Caudate nucleus (tissue), 63 donors: ENCODE measurements at places on chromosomes 1 and 21.

- DNase-seq = no peak
These were observed 94.4 kb downstream of the SLC45A1 start for GRCh38 chr1:8412183-8412831.

- DNase-seq = no peak
These were observed 243.1 kb downstream of the CACNA1E start for GRCh38 chr1:181726320-181727012.

DNA sequence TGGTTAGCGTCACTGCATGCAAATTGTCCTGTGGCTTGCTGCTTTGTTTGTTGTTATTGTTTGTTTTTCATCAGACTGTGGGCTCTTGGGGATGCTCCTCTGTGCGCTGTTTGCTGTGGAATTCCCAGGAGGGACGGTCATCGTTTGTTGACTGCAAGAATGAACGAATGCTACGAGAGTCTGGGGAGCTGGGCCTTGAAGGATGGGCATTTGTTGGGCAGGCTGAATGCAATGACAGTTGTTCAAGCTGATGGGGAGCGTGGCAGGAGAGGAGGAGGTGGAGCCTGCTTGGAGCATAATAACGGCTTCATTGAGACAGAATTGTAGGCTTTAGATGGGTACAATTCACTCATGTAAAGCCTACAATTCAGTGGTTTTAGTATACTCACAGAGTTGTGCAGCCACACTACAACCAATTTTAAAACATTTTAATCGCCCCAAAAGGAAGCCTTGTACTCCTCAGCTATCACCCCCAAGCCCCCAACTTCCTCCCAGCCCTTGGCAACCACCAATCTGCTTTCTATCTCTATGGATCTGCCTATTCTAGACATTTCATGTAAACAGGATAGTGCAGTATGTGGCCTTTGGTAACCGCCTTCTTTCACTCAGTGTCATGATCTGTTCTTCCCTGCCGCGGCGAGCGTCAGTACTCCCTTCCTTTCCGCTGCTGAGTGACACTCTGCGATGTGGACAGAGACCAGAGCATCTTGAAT, 190.2 kb downstream of the CAMTA1 start:
- no peak for DNase-seq

DNA sequence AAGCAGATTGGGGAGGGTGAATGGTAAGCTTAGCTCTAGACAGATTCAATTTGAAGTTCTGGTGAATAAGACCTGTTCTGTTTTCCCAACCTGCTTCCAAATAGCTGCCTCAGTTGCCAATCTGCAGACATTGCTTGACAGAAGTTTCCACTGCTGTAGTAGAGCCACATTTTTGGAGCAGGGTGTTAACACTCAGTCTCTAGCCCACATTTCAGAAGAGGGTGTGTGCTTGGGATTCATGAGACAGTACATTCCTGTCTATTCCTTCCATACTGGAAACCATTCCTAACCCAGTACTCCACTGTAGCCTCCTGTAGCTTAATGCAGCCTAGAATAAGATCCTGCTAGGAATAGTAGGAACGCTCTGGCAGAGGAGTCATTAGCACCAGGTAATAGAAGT, 450.5 kb downstream of the NUF2 start:
- no peak for DNase-seq

DNA sequence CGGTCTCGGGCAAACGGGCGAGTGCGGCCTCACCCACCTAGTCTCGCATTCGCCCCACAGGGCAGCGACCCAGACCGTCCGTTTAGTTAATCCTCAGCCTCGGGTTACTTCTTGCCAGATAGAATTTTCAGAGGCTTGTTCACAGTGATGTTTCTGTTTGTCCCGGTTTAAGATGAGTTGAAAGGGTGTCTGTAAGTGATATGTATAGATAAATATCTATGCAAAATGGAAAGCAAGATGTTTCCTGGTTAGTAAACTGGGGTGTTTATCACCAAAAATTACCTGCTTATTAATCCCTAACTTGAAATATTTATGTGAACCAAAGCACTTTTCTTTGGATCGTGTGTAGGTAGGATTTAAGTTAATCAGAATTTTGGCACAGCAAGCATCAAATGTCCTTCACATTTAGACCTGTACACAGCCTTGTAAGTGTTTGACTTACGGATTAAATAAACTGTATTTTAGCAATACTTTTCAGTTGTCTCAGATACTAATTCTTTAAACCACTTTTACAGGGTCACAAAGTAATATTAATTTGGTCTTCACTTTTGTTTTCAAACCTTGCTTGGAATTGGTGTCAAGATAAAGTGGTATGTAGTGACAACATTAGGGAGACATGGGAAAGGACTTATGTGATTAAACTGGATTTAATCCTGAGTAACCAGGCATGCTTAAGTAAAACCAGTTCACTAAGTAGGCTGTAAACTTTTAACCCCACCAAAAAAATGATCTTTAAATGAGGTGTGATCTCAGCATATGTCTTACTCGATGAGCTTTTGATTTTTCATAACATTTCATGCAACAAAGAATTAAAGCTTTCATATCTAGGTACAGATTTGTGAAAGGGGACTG, 914 bp downstream of the ZNF326 start:
- DNase-seq = no peak

DNA sequence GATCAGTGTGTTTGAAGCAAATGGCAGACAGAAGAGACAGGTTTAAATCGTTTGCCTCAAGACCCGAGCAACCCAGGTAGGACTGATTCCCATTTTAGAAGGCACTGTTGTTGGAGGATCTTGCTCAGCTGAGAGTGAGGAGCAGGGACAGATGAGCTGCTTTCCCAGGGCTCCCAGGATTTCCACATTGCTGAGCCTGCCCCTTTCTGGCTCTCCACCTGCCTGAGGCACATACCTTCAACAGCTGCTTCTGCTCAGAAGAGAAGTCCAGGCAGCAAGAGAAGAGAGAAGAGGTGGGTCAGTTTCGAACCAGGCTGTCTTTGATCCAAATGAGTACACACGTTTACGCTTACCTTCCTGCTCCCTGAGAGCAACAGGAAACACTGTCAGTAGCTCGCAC, 5.7 kb downstream of the TNNT2 start:
- DNase-seq = no peak

DNA sequence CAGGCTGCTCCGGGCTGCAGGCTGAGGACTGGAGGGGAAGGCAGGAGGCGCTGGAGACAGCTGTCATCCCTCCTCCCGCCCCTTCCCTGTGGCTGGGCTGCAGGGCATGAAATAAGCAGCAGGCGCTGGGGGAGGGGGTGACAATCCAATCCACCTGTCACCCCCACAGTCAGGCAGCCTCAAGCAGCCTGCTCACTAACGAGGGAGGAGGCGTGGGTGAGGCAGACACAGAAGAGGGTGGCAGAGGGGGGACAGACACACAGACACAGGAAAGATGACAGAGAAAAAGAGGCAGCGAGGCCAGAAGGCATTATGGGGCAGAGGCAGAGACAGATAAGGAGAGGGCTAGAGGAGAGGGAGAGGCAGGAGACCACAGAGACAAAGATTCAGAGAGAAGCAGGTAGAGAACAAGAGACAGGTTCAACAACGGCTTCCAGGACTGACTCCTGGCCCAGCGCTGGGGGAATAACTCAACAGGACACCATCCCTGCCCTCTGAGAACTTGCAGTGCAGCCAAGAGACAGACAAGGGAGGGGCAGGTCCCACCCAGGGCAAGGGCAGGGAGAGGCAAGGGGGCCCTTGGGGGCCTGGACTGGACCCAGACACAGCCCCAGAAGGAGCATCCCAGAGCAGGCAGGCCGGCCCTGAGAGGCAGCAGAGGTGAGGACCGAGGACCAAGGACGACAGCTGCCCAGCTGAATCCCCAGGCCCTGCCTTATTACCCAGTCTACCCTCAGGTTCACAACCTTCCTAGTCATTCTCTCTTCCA, 11.2 kb downstream of the MEF2D start:
- DNase-seq = no peak

DNA sequence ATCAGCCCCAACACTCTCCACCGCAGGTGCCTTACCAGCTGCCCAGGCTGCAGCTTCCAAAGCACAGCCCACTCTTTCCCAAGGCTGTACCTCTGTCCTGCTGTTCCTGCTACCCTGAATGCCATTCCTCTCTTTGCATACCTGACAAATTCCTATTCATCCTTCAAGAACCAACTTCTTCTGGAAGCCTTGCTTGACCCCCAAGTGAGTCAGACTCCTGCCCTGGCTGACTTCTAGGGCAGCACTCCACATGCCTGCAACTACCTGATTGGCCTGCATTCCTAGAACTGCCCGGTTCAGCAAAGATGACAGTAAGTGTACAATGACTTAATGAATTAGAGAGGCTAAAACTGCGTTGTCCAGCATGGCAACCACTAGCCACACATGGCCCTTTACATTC, 20.8 kb upstream of the PDZK1IP1 start:
- no peak for DNase-seq

DNA sequence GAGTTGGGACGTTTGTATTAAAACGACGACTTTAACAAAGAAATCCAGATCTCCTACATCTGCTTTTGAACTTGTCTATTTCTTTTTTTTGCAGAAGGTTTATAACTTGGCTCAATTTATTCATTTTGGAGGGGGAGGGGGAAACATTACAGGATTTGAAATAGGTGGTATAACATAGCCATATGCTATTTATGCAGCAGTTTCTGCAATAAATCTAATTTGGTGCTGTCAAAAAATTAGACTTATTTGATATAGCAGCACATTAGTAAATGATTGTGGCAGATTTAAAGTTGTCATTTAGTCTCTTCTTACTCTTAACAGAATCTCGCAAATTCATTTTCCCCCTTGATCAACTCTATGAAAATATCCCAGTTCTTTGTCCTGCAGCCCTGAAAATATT, 138.2 kb downstream of the SDCCAG8 start:
- no peak for DNase-seq

DNA sequence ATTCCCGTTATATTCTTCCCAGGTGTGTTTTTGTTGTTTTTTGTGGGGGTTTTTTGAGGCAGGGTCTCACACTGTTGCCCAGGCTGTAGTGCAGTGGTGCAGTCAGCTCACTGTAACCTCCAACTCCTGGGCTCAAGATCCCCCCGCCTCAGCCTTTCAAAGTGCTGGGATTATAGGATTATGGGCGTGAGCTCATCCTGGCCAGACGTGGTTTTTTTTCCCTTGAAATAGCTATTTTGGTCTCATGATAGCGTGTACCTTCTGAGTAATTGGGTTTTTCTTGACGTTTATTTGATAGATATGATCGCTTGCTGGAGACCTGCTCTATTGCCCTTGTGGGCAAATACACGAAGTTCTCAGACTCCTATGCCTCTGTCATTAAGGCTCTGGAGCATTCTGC, 17.6 kb downstream of the CTPS1 start:
- DNase-seq = no peak

DNA sequence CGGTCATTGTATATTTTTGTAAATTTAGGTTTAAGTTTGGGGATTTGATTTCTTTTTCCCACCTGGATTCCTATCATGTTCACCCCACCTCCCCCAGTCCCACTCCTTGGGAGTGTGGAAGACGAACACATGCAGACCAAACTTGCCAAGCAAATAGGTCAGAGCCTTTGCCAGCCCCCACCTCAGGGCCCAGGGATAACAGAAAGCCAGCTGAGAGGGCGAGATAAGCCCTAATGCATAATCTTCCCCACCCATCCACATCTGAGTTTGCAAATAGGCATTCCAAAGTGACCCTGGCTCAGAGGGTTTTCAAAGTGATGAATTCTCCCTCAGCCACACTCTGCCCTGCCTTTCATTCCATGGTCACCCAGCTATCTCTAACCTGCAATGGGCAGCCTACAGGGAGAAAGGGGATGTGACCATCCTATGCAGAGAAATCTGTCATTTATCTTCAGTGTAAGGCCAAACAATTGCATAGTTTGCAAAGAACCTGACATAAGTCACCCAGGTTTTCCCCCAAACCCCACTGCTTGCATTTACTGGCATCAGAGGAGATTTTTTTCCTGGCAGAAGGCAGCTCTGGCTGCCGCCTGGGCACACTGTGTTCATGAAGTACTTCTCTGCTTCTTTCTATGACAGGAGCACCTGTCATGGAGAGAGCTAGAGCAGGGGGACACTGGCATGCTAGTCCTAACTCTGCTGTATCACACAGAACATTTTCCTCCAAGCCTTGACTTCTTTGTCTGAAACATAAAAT, 69.0 kb upstream of the NFIA start:
- DNase-seq = no peak

DNA sequence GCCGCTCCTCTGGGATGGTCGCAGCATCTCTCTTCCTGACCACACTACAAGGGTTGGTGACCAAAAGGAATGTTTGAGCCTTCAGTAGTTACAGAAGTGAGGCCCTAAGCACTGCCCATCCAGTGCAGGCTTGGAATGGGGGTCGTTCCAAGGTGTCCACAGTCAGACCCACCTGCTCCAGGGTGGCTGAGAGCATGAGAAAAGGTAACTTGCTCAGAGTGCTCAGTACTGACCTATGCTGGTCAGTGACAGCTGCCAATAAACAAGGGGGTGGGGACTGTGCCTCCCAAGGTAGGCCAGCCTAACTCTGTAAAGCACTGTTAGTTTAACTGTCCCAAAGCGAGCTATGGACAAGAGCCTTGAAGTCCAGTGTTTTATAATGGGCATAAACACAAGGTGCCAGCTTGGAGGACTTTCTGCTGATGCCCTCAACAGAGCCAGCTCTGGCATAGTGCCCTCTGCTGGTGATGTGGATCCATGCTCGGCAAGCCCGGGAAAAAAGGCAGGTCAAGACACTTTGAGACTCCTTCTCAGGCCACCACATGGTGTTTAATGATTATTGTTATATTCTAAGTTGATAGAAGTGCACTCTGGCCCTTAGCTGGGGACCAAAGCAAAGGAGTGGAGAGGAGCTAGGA, 78.1 kb upstream of the DNAH14 start:
- peak; percentile 5 for DNase-seq

DNA sequence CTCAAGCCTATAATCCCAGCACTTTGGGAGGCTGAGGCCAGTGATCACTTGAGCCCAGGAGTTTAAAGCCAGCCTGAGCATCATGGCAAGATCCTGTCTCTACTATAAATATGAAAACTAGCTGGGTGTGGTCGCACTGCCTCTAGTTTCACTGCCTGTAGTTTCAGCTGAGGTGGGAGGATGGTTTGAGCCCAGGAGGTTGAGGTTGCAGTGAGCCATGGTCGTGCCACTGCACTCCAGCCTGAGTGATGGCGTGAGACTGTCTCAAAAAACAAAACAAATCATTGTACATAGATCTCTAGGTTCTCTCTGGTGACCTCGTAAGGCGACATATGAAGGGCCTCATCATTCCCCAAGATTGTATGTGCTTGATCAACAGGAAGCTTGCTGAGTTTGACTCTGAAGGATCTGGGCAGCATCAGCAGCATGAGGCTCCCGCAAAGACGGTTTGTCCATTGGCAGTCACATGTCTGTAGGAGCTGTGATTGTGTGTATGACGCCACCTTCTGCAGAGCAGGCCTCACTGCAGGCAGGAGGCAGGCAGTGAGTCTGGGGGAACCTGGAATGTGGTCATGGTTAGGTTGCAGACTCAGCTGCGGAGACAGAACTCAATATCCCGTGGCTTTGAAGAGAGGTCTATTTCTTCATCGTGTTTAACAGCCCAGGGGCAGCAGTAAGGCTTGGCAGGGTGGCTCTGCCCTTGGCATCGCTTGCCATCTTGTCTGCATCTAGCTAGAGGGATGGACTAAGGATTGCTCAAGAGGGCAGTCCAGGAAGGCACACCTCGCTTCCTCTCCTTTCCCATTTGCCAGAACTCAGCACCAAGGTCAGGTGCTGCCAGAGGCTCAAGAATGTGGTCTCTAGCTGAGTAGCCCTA, 14.0 kb downstream of the ATP5PO start:
- peak; percentile 5 for DNase-seq

GRCh38 chr1:155864393-155864792, 5.0 kb downstream of the SYT11 start:
- DNase-seq = no peak
